Stimulated activated CD8-positive, alpha-beta memory T cell treated with anti-CD3 and anti-CD28 coated beads, Interleukin-4, amount 100 ng/mL, for 4 hours (primary cell): ENCODE measurements at places on chromosomes 7 and 10.

DNA sequence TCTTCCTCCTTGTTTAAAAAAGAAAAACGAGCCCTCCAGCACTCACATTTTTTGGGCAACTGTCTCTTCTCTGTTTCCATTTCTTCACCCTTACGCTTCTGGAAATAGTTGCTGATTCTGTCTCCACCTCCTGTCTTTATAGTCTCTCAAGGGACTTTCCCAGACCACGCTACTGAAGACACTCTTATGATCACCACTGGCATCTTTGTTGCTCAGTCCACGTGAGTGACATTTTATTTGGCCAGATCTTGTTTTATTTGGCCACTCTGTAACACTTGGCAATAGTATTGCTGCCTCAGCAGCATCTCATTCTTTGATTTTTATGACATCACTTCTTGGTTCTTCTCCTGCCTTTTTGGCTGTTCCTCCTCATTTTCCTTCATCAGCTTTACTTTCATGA lies 21.6 kb upstream of the NME8 start:
- no peak for DNase-seq

DNA sequence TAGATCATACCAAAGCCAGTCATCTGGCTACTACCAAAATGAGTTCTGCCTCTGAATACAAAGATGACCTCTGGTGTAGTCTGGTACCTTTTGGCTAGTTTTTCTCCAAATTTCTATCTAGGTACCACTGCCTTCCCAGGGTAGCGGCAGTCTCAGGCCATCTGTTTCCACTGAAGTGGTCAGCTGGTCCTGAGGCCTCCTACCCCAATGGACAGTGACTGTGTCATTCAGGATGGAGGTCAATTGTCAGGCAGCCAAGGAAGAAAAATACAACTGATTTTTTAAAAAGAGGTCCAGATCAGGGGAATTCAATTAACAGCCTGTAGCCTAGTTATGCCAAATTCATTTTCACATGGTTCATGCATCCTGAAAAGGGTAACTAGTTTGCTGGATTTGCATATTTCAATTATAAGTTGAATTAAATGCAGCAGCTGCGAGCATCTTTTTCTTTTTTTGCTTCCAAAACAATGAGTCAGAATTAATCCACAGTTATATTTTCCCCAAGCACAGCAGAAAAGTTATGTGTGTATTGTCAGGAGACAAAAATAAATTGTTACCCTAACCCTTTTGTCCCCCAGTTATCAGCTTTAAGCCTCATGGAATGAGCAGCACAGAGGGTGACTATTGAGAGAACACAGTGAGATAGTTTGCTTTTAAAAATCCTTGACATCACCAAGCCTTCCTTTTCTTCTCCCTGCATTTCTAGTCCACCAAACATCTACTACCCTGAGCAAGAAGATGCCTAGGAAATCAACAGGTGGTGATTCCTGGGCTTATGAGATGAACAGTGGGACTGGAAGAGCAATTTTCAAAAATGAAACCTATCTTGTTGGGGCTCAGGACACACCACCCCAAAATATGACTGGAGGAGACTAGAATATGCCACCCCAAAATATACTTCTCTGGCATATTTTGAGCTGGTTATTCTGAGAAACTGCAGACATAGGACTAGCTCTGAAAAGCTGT lies 27.7 kb downstream of the BCCIP start:
- no peak for DNase-seq

GRCh38 chr7:85829817-85830432 lies 643.1 kb upstream of the SEMA3D start:
- no peak for DNase-seq

- no peak for DNase-seq
Observed at GRCh38 chr7:131839967-131840690, 283.7 kb upstream of the PODXL start.

- no peak for DNase-seq
Observed at GRCh38 chr10:84291384-84291783, 37.0 kb upstream of the CCSER2 start.

DNA sequence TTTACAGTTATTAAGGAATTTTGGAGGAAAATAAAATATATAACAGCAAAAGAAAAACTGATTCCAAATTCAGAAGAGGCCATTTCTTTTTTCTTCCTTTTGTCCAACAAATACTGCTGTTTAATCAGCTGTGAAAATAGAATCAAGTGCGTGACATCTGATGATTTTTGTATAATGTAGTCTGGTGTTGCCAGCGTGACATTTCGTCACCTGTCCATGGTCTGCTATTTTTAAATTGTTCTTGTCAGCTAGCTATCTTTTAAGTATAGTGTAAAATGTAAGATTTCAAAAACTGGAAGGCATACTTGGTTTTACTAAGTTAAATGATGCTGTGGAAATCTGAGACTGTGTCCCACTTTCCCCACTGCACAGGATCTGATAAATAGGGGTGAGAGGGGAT lies 105.9 kb downstream of the CPEB3 start:
- no peak for DNase-seq

DNA sequence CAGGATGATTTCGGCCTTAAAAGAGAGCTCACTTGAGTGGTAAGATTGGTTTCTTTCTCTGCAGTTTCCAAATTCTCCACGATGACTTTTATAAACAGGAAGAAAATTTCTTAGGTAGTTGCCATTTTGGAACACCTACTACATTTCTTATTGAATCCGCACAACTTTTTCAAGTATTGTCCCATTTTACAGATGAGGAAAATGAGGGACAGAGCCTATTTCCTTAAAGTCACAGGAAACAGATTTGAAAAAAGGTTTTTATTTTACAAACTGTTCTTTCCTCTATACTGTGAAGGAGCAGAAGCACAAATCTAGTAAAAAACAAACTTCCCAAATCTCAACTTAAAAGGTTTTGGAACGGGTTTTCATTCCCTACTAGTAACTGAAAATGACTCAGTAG lies 2.7 kb downstream of the YWHAG start:
- DNase-seq: no peak

- no peak for DNase-seq
Observed at GRCh38 chr10:88810196-88810961, 7.8 kb downstream of the LIPM start.

- DNase-seq: no peak
Observed at GRCh38 chr10:80272793-80273522, 16.5 kb downstream of the MAT1A start.

DNA sequence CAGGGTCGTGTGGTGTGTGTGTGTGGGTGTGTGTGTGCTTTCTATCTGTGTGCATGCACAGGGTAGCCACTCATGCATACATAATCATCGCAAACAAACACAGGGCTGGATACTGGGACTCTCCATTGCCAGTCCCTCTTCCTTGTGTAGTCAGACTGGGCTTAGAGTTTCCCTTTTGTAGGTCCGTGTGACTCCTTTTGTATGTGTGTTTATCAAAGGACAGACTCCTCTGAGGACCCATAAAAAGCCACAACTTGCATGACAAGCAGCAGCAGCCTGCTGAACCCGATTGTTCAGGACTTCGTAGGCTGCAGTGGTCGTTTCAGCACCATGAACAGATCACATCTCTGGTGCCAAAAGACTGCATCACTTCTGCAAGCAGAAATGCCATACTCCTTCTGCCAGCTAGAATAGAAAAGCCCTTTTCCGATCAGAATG lies 895 bp downstream of the VSTM2A start:
- no peak for DNase-seq

DNA sequence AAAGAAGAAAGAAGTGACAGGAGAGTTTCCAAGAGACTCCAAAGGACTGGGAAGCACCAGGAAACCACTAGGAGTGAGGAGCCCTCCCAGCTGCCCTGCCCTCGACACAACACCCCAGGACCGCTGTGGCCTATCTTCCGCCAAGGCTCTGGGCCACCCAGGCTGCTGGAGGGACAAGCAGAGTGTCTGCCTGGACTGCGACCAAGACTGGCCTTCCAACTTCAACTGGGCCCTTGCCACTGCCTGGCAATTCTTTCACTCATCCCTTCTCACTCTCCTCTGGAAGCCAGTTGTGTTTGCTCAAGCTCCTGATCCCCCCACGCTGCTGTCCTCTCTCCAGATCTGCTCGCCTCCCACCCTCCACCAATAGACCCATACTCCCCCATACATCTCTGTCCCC lies 10.2 kb downstream of the KIAA1549 start:
- no peak for DNase-seq

DNA sequence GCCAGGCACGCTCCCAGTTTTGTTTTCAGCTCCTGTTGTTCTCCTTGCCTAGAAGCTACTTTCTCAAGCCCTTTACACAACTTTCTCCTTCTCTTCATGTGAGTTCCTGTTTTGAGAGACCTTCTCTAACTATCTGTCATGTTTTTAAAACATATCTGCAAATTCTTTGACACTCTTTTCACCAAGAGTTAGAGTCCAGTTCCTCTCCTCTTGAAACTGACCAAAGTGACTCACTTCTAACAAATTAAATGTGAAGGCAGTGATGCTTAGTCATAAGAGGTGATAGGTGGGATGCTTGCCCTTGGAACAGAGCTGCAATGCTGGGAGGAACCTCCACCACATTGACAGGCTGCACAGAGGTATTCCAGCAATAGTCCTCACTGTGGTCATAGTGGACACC lies 25.3 kb downstream of the ZSCAN25 start:
- DNase-seq: no peak

GRCh38 chr7:139471740-139472353 lies 11.6 kb downstream of the KLRG2 start:
- DNase-seq: no peak

DNA sequence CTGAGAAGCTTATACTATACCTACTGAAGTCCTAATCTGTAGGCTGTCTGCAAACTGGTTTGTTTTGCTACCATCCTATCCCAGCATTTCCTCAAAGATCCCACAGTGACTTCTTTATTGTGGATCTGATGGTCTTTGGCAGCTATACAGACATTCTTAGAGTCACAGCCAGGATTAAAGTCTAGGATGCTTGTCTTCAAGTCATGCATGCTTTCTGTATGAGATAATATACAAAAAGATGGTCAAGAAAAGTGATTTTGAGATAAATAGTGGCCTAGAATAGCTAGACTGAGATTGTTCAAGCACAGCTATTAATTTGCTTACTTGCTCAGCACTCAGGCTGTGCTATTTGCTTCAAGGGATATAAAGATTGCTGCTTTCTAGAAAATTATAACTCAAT lies 454.4 kb downstream of the AUTS2 start:
- no peak for DNase-seq

GRCh38 chr10:30158325-30158960 lies 99.1 kb upstream of the JCAD start:
- no peak for DNase-seq

DNA sequence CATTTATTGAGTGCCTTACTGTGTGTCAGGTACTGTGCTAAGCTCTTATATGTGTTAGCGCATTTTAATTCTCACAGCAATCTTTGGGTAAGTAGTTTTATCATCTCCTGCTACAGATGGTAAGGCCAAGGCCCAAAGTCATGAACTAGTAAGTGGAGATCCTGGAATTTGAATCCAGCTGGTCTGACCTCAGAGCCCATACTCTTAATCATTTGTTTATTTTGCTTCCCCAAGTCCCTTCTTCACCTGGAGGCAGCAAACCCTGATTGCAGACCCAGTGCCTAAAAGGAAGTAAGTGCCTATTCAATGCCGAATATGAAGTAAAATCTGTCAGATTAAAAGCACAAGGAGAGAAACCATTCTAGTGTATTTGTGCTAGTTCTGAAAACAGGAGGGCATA lies 182.9 kb upstream of the TCF7L2 start:
- no peak for DNase-seq

- DNase-seq: no peak
Observed at GRCh38 chr10:101379663-101380352, 25.8 kb downstream of the BTRC start.

DNA sequence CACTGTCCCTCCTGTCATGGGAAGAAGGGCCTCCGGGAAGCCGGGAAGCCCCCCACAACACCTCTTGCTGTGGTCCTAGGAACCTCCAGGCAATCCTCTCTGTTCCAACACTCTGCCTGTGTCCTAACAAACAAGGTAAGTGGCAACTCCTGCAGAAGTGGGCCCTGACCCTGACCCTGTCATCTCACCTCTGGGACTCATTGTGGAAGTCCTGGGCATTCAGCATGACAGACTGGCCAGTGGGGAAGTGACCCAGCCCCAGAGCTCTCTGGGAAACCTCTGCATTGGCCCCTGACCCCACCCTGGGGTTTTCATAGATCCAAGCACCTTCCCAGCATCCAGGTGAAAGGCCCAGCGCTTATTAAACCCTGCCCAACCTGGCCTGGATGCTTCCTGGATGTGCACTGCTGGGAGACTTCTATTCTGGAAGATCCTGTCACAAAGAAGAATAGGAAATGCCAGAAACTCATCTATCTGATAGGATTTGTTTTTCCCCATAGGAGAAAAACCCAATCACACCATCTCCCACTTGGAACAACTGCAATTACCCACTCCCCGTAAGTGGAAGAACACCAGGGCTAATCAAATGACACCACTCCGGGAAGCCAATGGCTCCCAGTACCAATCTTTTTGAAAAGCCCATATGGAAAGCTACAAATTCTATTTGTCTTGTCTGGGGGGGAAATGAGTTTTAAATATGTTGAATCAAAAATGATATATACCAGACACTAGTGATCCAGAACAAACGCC lies 24.3 kb downstream of the LEP start:
- DNase-seq: no peak

GRCh38 chr10:6074489-6075301 lies 12.5 kb upstream of the IL2RA start:
- DNase-seq: no peak

DNA sequence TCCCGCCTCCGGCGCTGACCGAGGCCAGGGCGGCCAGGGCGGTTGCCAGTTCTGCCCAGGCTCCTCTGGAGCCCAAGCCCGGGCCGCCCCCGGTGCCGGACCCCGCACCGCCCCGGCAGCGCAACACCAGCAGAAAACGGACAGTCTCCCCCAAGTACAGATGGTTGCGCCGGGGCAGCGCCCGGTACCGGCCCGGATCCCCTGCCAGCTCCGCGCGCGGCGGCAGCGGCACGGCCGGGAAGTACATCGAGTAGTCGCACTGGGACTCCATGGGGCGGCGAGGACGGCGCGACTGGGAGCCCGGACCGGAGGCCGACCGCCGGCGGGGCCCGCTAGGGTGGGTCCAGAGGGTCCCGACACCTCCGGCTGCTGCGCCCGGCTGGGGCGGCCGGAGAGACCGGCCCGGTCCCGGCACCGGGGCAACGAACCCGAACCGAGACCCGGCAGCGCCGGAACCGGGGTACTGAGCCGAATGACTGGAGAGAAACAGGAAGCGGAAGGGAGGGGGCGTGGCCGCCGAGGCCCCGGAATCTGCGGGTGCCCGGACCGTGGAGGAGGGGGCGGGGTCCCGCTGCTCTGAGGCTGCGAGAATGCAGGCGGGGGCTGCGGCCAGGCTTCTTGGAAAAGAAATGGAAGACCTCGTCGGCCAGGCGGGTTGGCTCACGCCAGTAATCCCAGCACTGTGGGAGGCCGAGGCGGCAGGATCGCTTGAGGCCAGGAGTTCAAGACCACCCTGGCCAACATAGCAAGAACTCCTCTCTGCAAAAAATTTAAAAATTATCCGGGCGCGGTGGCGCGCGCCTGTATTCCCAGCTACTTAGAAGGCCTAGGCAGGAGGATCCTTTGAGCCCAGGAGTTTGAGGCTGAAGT lies at the start of gene TRAPPC14:
Gene TRAPPC14 (minus strand): TSS at position 495 of the 870 bp plus-strand sequence. CDS start 224 bp downstream, at position 271.
- DNase-seq: peak; percentile 76

GRCh38 chr10:29470355-29470705 lies 164.4 kb downstream of the SVIL start:
- no peak for DNase-seq
